EH (cell line): ENCODE measurements at places on chromosomes 13 and 19.
A peak's percentile ranks its signal among the peaks of the same experiment; 100 is the strongest.

DNA sequence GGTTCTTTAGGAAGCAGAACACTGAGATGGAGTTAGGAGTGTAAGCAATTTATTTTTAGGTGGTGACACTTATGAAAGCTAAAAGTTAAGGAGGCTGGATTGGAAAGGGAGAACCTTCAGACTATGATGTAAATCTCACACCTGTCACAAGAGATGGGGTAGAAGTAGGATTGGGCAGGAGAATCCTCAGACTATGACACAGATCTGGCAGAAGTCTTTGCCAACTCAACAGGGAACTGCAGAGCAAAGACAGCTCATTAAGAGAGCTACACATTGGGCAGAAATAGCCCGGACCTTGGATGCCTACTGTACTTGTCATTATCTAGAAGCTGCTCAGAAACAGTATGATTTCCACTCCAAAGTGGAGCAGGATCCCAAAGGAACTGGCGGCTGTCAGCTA lies 134.4 kb downstream of the DNAJC15 start:
- DNase-seq = peak; percentile 69

DNA sequence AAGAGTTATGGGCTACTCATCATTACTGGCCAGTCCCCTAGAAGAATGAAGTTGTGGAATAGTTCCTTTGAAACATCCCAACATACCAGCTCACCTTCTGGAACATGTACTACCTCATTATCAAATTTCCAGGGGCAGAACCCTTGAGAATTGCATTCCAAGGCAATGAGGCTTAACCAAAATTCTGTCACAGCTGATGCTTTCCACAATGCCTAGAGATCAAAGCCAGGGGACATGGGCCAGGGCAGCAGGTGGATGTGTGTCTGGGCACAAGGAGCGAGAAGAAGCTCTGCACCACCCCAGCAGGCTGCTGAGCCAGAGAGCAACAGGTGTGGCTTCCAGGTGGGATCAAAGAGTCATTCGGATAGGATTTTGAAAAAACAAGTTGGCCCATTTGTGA lies 362.1 kb downstream of the EFNB2 start:
- DNase-seq = no peak

DNA sequence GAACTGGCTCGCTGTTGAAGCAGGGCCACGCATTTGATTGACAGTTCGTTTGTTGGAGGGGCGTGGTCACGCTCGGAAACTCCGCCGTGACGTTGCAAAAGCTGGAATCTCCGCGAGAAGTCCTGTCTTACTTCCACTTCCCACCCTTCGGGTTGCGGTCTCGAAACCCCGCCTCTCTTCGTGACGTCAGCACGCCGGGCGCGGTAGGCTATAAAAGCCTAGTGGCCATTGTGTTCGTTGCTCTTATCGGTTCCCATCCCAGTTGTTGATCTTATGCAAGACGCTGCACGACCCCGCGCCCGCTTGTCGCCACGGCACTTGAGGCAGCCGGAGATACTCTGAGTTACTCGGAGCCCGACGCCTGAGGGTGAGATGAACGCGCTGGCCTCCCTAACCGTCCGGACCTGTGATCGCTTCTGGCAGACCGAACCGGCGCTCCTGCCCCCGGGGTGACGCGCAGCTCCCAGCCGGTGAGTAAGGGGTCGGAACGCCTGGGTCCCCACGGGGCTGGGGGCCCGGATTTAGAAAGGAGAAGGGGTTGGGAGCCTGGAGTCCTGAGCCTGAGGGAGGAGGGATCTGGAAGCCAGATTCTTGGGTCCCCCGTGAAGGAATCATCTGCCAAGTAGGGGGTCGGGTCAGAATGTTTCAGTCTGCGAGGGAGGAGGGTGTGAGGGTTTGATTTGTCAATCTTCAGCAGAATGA lies at the start of gene PPP1R15A:
PPP1R15A (plus strand) TSS at position 240 of the 702 bp plus-strand sequence. CDS start 813 bp downstream, outside the sequence.
- DNase-seq = peak; percentile 97

DNA sequence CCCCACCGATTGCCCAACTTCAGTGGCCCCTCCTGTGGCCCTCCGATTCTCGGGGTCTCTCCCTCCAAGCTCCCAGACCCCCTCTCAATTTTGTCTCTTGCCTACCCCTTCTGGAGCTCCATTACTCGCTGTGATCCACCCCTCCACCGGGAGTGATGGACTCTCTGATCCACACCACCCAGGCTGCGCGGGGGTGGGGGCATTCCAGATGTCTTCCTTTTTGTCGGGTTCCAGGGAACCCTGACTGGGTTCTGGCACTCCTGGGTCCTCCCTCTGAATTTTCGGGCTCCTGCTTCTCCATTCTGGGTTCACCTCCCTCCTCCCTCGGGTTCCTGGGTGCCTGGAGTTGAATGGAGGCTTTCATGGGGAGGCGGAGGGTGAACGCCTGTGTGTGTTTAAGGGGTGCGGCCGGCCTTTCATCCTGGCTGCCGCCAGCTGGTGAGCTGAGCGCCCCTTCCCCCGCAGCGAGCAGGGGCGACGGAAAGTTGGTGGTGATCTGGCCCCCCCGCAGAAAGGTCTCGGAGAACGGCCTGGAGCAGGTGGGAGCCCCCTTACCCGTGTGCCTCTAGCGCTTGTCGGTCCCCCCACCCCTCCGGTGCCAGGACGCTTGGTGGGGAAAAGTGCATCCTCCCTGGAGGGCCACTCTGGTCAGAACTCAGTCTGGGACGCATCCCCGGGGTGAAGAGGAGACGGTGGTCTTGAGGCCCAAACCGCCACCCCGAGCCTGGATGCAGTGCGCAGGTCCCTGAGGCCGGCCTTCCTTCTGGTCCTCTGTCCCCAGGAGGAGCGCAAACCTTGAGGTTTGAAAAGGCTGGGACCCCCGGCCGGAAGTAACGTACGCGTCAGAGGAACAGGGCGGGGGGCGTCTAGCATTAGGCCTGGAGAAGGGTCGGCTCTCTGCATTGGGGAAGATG lies 1.6 kb downstream of the MISP3 start:
- DNase-seq = no peak

GRCh38 chr13:35393886-35394285 lies 82.6 kb downstream of the MAB21L1 start:
- no peak for DNase-seq
